ENCODE measurements at places on chromosomes 3 and 15.

DNA sequence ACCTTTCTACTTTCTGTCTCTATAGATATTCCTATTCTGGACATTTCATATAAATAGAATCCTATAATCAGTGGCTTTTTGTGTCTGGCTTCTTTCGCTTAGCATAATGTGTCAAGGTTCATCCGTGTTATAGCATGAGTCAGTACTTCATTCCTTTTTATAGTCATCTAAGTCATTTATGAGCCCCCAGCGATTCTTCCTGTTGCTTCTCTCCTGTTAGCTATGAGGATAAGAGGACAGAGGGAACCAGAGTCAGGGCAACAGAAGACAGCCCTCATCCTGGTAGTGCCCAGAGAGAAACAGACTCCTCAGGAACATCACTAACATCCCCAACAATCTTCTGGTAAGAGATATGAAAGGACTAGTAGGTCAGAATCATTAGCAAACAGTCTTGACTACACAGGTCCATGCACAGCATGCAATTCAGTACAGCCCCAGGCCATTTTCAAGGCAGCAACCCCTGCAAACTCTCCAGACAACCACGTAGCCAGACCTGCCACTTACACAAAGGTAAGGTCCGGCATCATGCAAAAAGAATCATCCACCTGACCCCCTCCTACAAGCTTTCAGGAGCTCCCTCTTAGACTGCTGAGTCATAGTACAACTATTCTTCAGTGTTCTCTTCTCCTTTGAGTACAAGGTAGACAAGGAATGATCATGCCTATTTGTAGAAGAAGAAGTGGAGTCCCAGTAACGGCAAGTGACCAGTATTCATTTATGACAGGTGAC lies 91.5 kb downstream of the MYLK start:
- DNase-seq, result no peak

- no peak for DNase-seq
Observed at GRCh38 chr15:100905850-100906249, 13.3 kb upstream of the LRRK1 start.

DNA sequence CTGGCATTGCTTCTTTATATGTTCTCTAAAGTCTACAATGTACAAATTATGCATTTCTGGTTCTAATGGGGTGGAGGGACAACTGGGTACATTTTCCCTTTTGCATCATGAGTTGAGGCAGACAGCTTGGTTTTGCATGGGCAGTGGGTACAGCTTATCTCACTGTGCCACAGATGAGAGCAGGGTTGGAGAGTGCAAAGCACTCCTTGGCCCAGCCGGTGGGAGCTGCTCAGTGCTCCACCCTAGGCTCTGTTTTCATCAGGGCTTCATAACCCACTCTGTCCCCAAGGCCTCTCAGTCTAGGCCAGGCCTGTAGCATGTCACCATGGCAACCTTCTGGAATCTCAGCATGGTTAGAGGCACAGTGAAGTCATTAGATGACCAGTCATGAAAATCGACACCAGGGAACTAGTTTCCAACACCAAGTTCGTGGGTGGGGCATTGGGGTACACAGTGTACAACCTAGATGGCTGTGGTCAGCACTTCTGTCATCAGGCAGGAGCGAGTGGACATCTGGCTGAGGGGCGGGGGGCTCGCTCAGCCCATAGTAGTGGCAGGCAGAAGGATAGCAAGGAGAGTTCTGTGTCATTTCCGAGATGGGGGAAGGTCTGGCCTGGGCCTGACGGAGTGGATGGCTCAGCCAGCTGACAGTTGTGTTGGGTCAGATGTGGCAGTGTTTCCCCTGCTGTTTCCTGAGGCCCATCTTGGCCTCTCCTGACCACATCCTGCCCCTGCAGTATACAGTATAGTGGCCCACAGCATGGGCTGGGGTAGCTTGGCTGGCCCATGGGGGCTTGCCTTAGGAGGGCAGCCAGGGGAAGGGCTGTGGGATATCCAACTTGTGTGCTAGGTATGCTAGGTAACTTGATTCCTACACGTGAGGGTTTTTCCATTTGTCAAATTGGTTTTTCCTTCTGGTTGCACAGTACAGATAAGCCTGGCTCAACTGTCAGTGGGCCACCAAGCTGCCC lies 75.7 kb upstream of the PRR23C start:
- DNase-seq, result peak; percentile 87

- no peak for DNase-seq
Observed at GRCh38 chr3:15303728-15304127, 28.7 kb downstream of the SH3BP5 start.

- DNase-seq, result no peak
Observed at GRCh38 chr3:106829206-106829605, 548.0 kb upstream of the CCDC54 start.

GRCh38 chr15:76941636-76942035 lies 10.1 kb downstream of the RCN2 start:
- DNase-seq, result no peak

Measured in stromal cell of bone marrow (primary cell).